ENCODE measurements at places on chromosomes 4 and X.

GRCh38 chr4:132809298-132810032 lies 339.6 kb upstream of the PCDH10 start:
- DNase-seq = no peak

DNA sequence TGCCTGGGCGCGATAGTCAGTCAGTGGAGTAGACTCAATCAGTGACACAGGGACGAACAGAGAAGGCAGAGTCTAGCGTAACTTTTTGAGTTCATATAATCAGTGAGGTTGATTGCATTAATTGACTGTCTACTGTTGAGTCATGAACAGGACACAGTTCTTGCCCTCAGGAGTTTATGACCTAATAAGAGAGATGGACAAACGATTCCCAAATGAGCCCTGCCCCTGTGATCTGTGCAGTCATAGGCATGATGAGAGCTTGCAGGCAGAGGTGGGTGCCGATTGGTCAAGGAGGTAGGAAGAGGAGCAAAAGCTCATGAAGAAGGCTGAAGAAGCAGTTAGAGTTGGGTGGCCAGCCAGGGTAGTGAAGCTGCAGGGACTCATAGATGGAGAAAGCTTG lies 57.1 kb downstream of the ADD1 start:
- no peak for DNase-seq

GRCh38 chr4:11252149-11252548 lies 176.5 kb downstream of the HS3ST1 start:
- DNase-seq = no peak

- no peak for DNase-seq
Measured at GRCh38 chr4:26589705-26590104, 5.8 kb downstream of the TBC1D19 start.

GRCh38 chr4:47160095-47160494 lies 128.7 kb downstream of the GABRB1 start:
- DNase-seq = no peak

- DNase-seq = no peak
Measured at GRCh38 chr4:61180405-61180804, 19.7 kb upstream of the ADGRL3 start.

DNA sequence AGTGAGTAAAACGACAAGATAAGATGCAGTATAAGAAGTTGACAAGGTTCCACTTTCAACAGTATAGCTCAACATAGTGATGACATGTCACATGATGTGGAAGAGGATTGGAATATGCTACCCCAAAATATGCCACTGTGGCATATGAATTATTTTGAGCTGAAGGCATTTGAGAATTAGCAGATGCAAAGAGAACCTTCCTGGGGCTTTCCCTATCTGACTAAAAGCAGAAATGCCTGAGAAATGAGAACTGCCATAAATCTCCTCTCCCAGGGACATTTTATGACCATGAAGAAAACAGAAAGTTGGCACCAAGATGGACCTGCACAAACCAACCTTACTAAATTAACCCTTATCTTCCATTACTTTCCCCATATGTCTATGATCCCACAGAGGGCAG lies 24.8 kb downstream of the CDKN2AIP start:
- no peak for DNase-seq

GRCh38 chr4:16824278-16824806 lies 74.1 kb downstream of the LDB2 start:
- no peak for DNase-seq

Data from NCI-H2029 (cell line).